ENCODE measurements at places on chromosomes 5 and 9.

- DNase-seq, result no peak
Measured at GRCh38 chr5:1509346-1510085, 14.2 kb downstream of the LPCAT1 start.

DNA sequence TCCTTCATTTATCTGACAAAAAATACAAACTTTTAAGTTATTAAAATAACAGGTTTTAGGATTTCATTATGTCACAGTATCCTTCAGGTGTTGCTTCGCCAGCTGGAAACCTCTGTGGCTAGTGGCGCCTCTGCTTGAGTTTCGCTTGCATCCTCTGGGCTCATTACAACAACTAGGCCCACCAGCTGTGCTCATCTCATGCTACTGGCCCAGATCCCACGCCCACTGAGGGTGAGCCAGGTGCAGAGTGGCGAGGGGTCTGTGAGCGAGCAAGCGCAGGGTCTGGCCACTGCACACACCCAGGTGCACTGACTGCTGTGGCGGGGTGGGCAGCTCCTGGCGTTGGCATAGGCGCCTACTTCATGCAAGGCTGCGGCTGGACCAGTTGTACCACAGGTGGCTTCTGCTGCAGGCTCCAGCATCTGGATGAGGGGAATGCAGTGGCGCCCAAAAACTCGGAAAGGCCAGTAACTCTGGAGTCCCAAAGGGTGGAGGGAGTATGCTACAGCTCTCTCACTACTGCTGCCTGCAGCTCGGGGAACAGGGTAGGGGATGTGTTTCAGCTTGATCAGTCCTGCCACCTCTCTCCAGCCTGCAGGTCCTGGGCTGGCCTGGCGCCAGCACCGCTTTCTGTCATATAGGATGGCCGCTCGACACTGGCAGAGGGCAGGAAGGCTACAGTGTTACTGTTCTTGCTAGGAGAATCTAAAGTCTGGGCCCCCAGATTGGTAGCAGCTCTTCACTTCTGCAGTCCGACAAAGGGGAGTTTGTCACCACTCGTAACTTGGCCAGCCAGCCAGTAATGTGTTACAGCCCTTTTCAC lies 452.1 kb downstream of the TUSC1 start:
- DNase-seq, result peak; percentile 9

DNA sequence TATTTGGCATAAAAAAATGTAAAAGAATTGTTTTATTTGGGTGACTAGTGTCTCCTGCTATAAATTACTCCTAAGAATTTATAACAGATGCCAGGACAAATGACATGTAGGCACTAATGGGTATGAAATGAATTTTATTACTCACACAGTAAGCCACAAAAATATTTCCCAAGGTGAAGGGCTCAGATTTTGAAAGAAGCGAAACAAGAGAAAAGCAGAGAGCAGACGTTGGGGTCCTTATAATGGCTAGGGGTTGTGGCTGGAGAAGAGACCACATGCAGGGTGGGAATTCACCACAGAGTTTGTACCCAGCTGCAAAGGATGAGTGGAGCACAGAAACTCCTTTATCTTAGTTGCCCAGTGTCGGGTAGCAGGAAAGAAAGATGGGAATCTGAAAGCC lies 45.0 kb upstream of the PRR16 start:
- no peak for DNase-seq

DNA sequence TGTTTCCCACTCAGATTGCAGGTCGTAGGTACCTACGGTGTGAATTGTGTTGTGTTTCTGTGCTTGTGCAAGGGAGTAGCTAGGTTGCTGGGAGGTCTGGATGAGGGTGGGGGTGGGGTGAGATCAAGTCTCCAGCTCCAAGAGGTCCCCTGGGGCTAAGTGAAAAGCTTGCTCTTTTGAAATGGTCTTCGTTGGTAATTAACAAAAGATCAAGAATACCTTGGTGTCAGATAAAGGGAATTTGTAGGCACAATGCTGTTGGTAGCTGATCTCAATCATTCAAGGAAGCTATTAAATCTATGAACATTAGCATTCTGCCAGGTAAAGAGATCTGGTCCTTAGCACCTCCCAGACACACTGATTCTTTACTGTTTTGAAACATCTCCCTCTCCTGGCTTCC lies 928 bp upstream of the PCDHGC4 start:
- DNase-seq, result no peak

DNA sequence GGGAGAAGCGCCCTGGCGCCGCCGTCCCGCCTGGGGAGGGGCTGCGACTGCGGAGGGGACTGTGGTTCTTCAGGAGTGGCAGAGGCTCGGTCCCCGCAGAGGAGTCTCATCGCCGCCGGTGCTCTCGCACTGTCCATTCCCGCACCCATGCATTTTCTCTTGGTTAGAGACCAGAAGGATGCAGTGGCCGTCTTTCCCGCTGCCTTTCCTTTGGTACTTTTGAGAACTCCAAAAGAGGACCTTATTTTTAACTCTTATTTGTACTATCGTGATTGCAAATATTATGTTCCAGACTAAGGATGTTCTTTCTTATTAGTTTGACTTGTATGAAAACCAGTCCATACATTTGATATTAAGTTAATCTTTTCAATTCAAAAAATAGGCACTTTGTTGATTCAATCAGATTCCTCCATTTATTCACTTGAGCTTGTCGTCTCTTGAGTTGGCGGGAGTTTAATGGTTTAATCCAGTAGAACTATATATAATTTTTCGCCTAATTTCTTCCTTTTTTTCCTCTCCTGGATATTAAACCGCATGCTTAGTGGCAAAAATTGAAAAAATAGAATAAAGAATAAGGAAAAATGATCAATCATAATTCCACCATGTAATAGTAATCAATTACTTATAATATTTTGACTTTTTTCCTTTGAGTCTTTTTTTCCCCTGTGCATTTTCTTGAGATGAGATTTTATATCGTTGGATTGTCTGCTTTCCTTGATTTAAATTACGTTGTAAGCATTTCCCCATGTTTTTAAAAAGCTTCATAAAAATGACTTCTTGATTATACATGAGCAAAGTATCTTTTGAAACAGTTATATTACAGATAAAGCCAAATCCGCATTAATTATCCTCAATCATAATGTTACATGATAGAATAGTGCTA lies 861 bp downstream of the ZFYVE16 start:
- DNase-seq, result peak; percentile 40

- no peak for DNase-seq
Measured at GRCh38 chr9:10026443-10026984, 586.3 kb downstream of the PTPRD start.

DNA sequence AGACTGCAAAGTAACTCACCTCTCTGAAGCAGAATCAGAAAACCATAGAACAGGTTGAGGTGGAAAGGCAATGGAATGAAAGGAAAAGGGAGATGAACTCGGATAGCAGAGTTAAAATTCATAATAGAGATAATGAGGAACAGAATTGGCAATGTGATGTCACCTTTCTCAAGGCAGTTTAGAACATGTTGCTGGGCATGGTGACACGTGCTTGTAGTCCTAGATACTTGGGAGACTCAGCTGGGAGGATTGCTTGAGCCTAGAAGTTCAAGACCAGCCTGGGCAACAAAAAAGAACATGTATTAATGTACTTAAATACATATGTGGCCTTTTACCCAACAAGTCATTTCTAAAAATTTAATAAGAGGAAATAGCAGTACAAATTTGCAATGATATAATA lies 81.6 kb upstream of the MIER3 start:
- DNase-seq, result no peak

DNA sequence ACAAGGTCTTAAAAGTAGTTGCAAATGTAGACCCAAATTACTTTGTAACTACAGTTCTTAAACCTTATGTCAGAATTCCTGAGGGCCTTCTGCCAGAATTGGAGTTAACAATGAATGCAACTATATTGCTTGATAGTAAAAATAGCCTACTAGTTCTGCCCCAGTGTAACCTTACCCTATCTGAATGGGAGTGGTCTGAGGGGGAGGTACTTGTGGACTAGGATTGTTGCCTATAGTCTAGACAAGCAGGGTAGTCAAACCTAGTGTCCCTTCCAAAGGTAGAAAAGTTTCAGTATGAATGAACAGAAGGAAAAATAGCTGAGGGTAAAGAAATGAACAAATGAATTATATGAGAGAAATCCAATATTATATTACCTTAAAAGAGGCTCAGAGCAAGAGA lies 242.2 kb downstream of the PJA2 start:
- DNase-seq, result no peak

DNA sequence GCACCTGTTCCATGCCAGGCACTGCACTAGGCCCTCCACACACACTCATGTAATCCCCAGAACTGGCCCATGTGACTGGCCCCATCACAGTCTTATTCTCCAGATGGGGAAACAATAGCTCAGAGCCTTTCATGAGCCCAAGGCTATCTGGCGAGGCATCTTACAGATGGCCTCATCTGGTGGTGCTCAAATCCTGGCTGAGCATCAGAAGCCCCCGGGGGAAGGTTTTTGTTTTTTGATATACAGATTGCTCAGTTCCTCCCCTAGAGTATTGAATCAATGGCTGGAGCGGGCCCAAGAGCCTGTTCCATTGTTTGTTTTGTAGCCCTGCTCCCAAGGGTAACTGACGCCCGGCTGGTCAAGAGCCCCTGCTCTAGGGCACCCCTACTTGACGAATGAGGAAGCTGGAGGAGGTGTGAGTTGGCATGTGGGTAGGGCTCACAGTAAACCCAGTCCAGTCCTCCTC lies 145.3 kb upstream of the RAPGEF1 start:
- no peak for DNase-seq

DNA sequence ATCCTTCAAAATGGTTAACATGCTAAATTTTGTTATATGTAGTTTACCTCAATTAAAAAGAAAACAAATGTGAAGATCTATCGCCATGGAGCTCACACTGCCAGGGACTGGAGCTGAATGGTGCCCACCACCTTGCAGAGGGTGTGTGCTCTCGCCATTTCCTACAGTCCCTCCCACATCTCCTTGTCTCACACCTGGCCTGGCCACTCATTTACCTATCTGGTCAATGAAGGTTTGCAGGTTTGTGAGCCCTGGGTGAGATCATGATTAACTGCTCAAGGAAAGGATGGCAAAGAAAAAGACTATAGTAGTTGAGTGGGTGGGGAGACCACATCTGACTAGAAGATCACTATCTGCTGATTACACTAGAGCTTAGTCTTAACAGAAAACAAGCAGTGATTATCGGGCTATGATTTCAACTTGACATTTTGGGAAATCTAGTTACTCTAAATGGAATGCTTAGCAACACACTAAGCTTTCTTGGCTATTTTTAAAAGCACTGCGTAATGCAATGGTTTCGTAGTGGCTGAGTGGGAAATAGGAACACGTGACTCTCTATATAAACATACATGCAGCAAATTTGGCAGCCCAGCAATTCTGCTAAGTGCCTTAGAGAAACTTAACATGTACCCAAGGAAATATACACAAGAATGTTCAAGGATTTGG lies 27.3 kb downstream of the PUM3 start:
- no peak for DNase-seq

- DNase-seq, result no peak
Measured at GRCh38 chr9:134231330-134231745, 67.0 kb upstream of the RNU6ATAC start.

- DNase-seq, result no peak
Measured at GRCh38 chr5:179799644-179799973, 5.8 kb downstream of the LTC4S start.

GRCh38 chr5:72224946-72225463 lies 95.0 kb downstream of the MRPS27 start:
- DNase-seq, result no peak

- DNase-seq, result no peak
Measured at GRCh38 chr9:133454325-133454724, 5.5 kb upstream of the CACFD1 start.

DNA sequence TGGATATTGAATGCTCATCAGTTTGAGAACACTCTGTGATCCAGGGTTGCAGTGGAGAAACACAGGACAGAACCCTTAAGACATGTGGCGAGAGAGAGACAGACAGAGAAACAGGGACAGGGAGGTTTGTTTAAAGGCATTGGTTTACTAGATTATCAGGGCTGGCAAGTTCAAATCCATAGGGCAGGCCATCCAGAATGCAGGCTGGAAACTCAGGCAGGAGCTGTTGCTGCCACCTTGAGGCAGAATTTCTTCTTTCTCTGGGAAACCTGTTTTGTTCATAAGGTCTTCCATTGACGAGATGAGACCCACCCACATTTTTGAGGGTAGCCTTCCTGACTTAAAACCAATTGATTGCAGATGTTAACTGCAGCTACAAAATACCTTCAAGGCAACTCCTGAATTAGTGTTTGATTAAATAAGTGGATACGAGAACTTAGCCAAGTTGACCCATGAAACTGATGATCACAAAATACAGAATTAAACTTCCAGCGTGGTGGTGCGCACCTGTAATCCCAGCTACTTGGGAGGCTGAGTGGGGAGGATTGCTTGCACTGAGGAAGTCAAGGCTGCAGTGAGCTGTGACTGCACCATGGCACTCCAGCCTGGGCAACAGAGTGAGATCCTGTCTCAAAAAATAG lies 55.9 kb downstream of the NSUN2 start:
- DNase-seq, result no peak
